ENCODE measurements at places on chromosomes 12 and 14. TPM values are rescaled to one million over a fixed set of nuclear protein-coding genes. Genes with fewer than 3 reads are reported as not detected.

The KRT72 gene
- total RNA-seq, result 1.6 TPM

The INSM2 gene
- total RNA-seq, result not detected

The BTBD6 gene
- total RNA-seq, result 39.7 TPM

The COX8C gene
- not detected for total RNA-seq

The PLA2G1B gene
- not detected for total RNA-seq

The GPD1 gene
- 0.95 TPM for total RNA-seq

The NINJ2 gene
- total RNA-seq, result 16.0 TPM

The FAM222A gene
- 0.80 TPM for total RNA-seq

The SLC7A8 gene
- 0.25 TPM for total RNA-seq

The PGF gene
- total RNA-seq, result 0.29 TPM

The FGD4 gene
- 0.39 TPM for total RNA-seq

The RDH12 gene
- total RNA-seq, result not detected

The RAN gene
- total RNA-seq, result 920 TPM

The KCNA5 gene
- not detected for total RNA-seq

The INHBC gene
- not detected for total RNA-seq

The RNASE3 gene
- total RNA-seq, result not detected

The PLEK2 gene
- 0.56 TPM for total RNA-seq

The PRB2 gene
- not detected for total RNA-seq

The ZNF891 gene
- 2.1 TPM for total RNA-seq

The PLBD1 gene
- total RNA-seq, result not detected
